ENCODE measurements at places on chromosomes 6 and 20.
A peak's percentile ranks its signal among the peaks of the same experiment; 100 is the strongest.

GRCh38 chr20:47027042-47027441, 132.4 kb downstream of the EYA2 start:
- DNase-seq = no peak

DNA sequence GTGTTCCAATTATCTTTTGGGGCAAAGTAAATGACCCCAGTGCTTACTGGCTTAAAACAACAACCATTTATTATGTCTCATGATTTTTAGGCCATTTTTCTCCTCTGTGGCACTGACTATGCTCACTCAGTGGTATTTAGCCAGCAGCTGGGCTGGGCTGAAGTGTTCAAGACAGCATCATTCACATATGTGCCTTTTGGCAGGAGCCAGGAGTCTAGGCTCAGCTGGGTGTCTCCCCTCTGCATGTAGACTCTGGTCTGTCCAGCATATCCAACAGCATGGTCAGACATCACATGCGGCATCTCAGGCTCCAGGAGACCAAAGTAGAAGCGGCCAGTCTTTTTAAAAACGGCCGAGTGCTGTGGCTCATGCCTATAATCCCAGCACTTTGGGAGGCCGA, 120.3 kb upstream of the TOP1 start:
- DNase-seq = no peak

DNA sequence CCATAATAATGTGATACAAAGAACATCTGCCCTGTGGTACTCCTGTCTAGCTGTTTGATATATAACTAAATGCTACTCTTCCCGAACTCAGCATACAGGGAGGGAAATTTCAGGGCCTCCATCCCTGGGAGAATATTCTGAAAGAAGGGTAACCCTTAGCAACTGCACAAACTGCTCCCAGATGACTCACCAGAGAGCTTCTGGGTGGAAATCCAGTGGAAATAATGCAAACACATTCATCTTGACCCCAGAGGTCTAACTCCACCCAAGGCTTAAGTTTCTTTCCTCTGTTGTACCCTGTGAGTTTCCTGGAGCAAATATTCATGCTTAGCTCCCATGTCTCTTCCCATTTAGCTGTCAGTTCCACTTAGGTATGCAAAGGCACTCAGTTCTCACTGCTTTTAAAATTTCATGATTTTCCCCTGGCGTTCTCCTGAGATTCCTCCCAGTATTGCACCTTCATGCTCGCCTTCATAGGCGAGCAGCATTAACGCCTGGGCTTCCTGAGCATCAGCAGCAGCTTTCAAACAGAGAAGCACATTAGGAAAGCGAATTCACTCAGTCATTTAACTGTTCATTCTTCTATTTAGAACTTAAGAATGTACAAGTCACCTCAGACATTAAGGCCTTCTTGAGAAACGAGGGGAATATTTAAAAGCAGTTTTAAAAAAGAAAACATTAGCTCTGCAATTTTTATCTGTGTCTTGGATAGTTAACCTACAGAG, 43.8 kb upstream of the LAMA4 start:
- DNase-seq = peak; percentile 88

DNA sequence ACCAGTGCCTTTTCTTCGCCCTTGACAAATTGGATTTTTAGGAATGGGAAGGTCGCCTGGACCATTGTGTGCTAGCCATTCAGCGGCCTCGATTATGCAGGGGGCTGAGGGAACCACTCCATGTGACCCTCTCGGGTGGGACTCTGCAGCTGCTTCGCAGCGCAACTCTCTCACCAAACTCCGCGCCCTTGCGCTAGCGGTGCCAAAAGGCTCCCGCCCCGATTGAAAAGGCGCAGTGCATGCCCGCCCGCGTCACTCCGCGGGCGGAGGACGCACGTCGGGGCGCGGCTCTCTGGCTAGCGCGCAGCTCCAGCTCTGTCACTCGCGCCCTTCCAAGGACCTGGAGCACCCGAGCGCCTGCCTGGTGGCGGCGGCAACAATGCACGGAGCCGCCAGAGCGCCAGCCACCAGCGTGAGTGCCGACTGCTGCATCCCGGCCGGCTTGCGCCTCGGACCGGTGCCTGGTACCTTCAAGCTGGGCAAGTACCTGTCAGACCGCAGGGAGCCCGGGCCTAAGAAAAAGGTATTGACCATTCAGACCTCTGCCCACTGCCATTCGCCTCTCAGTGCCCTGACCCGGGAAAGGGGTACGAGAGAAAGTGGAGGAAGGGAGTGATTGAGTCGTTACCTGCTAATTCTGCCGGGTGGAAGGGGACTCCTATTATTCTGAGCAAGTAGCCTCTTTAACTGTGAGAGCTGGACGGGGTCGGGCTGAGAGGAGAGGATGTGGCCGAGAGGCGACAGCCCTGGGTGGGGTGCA, at the start of gene PRDM13:
TSS of gene PRDM13 (plus strand) at position 178 of the 760 bp plus-strand sequence. CDS start at position 380, 202 bp downstream.
- DNase-seq = no peak

DNA sequence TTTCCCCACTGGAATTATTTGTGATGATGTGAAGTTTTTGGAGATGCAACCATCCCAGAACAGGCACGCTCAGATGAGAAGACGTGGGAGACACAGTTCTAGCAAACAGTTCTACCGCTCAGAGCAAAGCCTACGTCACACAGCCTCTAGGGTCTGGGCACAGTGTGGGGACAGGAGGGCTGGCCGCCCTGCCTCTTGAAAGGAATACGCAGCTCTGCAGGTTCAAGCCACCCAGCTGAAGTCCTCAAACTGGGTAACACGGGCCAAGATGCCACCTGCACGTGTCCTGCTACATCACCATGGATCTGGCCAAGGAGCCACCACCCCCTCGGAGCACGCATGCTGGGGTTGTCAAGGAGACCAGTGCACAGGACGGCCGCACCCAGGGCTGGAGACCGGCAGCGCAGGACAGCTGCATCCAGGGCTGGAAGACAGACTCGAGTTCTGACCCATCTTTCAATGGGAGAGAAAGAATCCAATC, 75.0 kb downstream of the NOL4L start:
- no peak for DNase-seq

- DNase-seq = no peak
These were observed 833.0 kb downstream of the KIF16B start for GRCh38 chr20:15740046-15740775.

- DNase-seq = peak; percentile 41
These were observed at the start of gene RSPO3 for GRCh38 chr6:127118298-127119101. TSS of gene RSPO3 (plus strand) at chr6:127118671. CDS start at chr6:127119193, 522 bp downstream.

- peak; percentile 60 for DNase-seq
These were observed 366.7 kb downstream of the SYNE1 start for GRCh38 chr6:152270301-152270925.

DNA sequence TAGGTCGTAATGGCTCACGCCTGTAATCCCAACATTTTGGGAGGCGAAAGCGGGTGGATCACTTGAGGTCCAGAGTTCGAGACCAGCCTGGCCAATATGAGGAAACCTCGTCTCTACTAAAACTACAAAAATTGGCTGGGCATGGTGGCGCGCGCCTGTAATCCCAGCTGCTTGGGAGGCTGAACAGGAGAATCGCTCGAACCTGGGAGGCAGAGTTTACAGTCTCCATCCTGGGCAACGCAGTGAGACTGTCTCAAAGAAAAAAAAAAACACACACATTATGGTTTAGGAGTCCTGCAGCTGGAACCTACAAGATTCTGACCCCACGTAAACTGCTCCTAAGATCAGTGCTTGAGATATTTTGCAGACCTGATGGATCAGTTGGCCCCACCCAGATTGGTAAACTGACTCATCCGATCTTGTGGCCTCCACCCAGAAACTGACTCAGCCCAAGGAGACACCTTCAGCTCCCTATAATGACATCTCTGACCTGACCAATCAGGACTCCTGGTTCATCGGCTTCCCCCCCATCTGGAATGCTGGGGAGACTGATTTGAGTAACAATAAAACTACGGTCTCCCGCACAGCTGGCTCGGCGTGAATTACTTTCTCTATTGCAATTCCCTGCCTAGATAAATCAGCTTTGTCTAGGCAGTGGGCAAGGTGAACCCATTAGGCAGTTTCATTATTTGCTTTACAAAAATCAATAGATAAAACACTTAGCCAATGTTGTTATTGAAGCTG, 96.2 kb upstream of the BTN3A2 start:
- peak; percentile 35 for DNase-seq

DNA sequence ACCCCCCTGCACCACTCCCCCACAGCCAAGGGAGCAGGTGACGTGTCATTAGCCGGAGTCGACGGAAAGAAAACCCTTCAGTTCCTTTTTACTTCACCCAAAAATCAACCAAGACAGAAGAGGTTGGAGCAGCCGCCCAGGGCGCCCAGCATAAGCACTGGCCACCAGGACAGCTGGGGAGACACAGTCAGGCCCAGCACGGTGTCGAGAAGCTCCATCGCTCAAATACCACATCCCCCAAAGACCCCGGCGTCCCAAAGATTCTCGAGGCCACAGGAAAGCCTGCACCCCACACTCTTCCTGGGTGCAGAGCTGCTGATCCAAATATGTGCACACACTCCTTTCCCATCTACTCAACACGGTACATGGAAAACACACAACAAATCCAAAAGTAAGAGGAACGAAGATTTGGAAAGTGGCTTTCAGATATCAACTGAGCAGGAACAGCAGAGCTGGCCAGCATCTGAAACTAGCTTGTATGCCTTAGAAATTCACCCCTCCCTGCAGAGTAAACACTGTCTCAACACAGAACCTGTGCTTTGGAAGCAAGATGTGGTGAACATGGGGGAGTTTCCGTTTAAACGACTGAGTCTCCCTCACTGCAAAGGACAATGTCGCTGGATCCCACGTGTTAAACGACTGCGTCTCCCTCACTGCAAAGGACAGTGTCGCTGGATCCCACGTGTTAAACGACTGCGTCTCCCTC, 54.6 kb downstream of the DLL1 start:
- DNase-seq = no peak

GRCh38 chr20:2946988-2947961, 74.0 kb downstream of the PTPRA start:
- DNase-seq = peak; percentile 91

DNA sequence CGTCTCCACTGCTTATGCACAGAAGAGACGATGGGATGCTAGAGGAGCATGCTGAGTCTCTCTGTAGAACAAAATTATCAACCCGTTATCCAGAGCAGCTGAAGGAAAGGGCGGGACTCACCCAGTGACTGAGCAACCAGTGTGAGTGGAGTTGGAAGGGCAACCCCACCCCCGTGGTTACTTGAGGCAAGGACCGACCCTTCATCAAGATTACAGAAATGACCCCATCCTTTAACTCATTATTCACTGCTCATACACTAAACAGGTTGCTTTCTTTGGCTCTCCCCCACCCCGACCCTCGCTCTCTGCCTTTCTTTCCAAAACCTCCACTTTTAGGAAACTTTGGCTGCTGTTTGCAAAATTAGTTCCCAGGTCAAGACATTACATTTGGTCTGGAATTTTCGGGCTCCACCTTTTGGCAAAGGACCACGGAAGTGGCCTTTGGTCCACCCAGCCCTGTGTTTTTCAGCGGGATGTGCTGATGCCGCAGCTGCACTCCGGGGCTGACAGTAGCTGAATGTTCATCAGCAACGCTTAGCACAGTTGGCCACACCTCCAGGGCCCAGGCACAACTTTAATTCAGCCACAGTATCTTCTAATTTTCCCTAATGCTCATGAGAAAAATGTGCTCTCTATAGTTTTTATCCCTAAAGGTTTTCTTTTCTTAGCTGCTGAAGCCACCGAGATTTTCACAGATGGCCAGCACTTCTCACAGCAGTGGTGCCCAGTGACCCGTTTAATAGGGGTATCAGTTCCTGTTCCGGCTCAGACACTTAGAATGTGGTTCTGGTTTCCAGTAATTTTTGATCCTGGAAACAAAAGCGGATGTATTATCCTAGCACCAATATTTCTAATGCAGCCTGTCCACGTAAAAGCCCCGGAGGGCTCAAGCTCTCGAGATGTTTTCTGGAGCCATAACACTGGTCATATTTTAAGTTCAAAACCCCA, 103.6 kb upstream of the NXT1 start:
- no peak for DNase-seq

DNA sequence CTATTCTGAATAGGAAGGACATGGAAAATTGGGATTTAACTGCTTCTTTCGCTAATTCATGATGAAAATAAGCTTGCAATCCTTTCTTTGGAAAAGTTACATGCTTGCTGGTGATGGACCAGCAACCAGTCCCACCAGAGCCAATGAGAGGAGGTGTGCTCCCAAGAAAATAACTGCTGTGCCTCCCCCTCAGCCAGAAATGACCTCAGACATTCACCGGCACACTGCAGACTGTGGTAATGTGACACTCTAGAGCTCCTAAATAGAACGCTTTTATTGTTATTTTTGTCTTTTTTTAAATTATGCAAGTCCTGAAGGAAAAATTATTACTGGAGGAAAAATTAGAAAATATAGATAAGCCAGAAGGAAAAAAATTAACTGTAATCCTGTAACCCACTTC, 2.6 kb downstream of the PYGB start:
- DNase-seq = peak; percentile 64

- no peak for DNase-seq
These were observed 25.1 kb upstream of the NFATC2 start for GRCh38 chr20:51567622-51568021.

DNA sequence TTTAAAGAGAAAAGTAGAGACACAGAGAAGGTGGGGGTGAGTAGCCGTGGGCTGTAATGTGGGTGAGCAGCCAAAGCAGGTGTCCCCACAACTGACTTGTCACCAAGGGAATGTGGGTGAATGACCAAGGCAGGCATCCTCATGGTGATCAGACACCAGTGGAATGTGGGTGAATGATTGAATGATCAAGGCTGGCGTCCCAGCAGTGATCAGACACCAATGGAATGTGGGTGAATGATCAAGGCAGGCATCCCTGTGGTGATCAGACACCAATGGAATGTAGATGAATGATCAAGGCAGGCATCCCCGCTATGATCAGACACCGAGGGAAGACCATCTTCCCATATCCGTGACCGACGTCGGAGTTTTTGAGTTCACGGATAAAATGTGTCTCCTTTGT, 49.8 kb upstream of the OR14J1 start:
- no peak for DNase-seq

DNA sequence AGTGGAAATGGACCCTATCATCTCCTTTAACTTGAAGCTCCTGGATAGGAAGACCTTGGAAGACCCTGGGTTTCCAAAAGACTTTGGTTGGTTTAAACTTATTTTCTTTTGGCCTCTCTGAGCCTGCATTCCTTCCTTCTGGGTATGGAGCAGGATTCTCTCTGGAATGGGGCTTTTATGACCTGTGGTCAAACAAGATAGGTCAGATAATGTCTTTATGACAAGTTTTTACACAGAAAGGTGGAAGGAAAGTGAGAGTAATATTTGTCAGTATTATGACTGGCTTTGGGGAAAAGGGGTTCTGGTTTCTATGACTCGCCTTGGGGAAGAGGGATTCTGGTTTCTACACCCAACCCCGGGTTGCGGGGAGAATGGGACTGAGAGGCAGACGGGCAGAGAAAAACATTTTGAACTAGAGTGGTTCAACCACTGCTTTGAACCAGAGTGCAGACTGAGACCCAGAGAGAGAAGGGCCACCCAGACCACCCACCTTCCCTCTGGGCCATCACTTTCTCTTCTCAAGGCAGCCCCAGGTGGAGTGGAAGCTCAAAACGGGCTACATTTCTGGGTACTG, 37.6 kb upstream of the KCNK5 start:
- DNase-seq = no peak

GRCh38 chr6:33192671-33193602, 670 bp upstream of the COL11A2 start:
- no peak for DNase-seq
